ENCODE measurements at places on chromosomes 1 and 21. TPM values are rescaled to one million over a fixed set of nuclear protein-coding genes. Genes with fewer than 3 reads are reported as not detected.

DNA sequence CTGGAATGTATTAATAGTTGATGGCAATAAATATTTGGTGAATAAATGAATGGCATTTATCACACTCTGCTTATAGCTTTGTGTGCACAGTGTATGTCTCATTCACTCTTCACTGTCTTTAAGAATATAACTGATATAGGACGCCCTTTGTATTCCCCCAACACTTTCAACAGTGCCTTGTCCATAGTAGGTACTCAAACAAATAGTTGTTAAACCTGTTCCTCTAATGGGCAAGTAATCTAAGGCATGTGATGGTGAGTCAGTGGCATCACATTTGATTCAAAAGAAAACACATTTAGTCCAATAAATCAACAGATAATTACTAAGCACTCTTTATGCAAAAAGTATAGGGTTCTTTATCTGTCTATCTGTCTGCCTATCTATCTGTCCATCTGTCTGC lies 11.2 kb upstream of the RXRG start:
- DNase-seq: no peak

DNA sequence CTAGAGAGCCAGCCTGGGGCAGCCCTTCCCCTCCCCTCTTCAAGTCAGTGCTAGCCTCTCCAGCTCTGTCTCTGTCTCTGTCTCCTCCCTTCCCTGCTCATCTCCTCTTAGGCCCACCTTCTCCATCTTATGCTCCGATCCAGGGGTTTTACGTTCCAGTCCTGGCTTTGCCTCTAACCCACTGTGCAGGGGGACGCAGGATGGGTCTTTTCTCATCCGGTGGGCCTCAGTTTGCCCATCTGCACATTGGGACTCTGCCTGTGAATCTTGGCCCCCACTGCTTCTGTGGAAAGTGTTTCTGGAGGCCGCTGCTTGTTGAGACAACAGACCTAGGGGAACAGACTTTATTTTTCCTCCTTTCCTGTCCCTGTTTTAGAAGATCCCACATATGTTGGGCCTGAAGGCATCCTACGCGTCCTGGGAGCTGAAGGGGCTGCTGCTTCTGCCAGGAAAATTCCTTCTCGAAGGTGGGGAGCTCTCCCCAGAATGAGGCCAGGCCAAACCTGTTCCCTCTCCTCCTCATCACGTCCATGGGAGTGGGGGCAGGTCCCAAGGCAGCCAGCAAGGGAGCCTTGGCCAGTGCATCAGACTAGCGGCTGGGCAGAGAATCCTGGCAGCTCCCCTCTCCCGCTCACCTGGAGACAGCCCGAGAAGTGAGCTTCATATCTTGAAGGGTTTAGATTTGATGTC lies 99.5 kb upstream of the CSF3R start:
- DNase-seq: no peak

- no peak for DNase-seq
These were observed 132.2 kb upstream of the HOOK1 start for GRCh38 chr1:59682396-59683080.

- no peak for DNase-seq
These were observed 420.5 kb downstream of the MATN1 start for GRCh38 chr1:30302858-30303257.

DNA sequence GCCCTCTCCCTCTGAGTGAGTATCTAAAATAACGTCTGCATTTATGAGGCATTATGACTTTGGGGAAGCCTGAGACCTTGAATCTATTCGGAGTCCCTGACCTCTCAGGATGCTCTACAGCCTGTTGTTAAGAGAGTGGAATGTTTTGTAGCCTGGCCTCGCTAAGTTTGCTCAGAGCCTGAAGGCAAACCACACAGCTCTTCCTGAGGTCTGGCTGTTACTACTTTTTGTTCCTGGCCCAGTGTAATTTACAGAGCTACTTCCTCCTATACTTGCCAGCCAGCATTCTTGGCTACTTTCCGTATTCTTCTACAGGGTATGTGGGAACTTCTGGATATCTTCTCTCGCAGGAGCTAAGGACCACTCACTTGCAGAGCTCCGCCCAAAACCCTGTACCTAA lies 3.6 kb upstream of the ZMYM4 start:
- DNase-seq: peak; percentile 27

DNA sequence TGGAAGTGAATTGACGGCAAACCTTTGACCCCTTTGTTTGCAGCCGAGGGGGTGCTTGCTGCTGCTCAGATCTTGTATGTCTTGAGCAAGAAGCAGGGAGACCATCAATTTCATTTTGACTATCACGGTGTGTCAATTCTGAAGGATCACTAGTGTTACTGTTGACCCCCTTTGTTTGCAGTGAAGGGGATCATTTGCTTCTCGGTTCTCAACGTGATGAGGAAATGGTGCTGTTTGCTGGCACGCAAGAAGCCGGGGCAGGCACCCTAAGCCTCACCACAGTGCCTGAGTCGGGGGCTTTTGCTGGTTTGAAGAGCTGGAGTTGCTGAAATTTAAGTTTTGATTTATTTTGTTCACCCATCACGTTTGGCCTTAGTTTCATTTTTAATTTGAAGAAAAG lies 7.5 kb downstream of the RBM15 start:
- DNase-seq: peak; percentile 33

- no peak for DNase-seq
These were observed 47.1 kb upstream of the FAM3B start for GRCh38 chr21:41269535-41269934.

- DNase-seq: peak; percentile 20
These were observed 35.9 kb downstream of the POFUT2 start for GRCh38 chr21:45251635-45252447.

The OVAAL gene
- not detected for total RNA-seq

The ASTN1 gene
- total RNA-seq: 0.94 TPM

The TRIM45 gene
- total RNA-seq: 10.3 TPM
